Right ventricle myocardium inferior (tissue), 1 donor: ENCODE measurements at places on chromosomes 11 and 22. TPM values are rescaled to one million over a fixed set of nuclear protein-coding genes. Genes with fewer than 3 reads are reported as not detected.

PATE2 gene
- total RNA-seq = not detected

GRCh38 chr11:8102965-8103364 lies 22.0 kb downstream of the TUB start:
- DNase-seq = no peak

- no peak for DNase-seq
These were observed 153.9 kb upstream of the LRRC4C start for GRCh38 chr11:41613326-41613725.

OPCML gene
- 0.05 TPM for total RNA-seq

DNA sequence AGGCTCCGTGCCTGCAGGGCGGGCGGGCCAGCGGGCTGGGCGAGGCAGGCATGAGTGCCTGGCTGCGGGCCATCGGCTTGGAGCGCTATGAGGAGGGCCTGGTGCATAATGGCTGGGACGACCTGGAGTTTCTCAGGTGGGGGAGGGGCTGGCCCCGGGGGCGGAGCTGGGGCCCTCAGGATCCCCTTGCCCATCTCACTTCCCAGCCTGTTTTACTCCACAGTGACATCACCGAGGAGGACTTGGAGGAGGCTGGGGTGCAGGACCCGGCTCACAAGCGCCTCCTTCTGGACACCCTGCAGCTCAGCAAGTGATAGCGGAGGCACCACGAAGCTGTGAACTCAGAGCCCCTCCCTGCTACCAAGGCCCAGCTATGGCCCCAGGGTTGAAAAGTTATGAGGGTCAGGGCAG lies 5.9 kb downstream of the PHOX2A start:
- DNase-seq = peak; percentile 69

DNA sequence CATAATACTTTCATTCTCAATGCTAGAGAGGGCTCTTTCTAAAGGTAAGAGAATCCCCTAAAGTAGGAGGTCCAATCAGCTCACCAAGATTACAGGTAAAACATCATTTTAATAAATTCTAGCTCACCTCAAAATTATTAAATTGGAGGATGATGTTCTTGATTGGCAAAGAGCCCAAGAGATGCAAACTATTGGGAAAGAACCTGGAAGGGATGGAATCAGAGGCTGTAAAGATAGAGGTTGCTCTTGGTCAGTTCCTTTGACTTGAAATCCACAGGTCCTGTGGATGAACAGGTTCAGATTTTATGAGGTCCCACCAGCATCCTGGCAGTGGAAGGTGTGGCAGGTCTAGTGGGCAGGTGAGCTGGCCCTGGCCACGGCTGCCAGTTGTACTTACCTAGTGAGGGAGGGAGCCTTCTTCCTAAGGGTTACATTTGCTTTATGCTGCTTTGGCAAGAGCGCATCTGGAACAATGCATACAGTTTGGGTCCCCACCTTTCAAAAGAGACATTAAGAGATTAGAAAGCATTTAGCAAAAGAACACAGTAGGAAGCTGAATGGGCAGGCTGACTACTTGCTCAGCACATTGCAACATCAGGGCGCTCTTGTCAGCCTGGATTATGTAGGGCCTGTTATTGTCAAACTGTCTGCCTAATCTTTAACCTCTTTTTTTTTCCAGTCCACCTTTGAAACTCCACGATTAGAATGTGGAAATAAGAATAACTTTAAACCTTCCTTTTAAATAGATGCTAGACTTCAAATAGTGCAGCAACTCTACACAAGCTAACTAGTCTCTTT lies 97.0 kb downstream of the RDX start:
- no peak for DNase-seq

DNA sequence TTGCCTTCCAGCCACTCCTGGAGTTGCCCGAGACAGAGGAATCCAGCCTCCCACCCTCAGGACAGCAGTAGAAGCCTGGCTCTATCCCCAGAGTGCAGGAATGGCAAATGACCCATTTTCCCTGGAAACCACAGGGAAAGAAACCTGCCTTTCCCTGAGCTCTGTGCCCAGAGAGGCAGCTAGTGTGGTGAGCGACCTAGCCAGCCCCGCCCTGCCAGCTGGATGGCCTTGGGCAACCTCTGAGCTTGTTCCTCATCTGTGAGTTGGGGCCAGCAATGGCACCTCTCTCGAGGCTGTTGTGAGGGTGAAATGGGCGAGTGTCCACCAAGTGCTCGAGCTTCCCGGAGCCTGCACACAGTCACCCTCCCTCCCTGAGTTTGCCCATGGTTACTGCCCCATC lies 3.7 kb downstream of the OMP start:
- DNase-seq = peak; percentile 35

- DNase-seq = no peak
These were observed 83.5 kb upstream of the LUZP2 start for GRCh38 chr11:24413391-24413790.

ENTHD1 gene
- not detected for total RNA-seq

- no peak for DNase-seq
These were observed 8.1 kb upstream of the PANX2 start for GRCh38 chr22:50162391-50162956.

- DNase-seq = no peak
These were observed 14.6 kb downstream of the MMP13 start for GRCh38 chr11:102940714-102941588.

CELSR1 gene
- total RNA-seq = 8.4 TPM

- no peak for DNase-seq
These were observed 147.9 kb downstream of the C11orf91 start for GRCh38 chr11:33552756-33553155.

DNA sequence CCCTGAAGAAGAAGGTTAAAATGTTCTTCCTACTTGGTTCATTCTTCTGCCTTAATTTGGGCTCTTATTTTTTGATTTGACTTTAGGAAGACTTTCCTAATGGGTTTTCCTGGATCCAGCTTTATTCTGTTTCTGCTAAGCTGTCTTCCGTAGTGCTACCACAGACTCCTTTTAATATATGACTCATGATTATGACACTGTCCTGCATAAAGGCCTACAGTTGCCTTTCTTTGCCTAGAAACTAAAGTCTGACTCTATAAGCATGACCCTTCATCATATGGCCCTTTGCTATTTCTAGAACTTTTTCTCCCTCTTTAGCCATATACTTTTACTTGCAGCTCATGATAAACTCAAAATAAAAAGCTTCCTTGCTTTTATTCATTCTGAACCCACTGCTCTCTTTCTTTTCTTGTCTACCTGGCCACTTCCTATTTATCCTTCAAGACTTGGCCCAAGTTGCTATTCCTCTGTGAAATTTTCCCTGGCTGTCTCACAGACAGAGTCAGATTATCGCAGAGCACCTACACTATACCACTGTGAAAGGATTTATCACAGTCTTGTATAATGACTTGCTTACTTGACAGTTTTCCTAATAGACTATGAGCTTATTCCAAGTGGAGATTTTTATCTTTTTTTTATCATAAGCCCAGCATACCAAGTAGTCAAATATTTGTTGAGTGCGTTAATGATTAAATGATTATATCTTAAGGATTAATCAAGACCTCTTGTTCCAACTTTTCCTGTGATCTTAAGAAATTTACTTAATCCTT lies 24.7 kb downstream of the TBCEL start:
- DNase-seq = no peak

CDC45 gene
- total RNA-seq = 0.76 TPM

CCDC188 gene
- 0.32 TPM for total RNA-seq

IFTAP gene
- total RNA-seq = 39.7 TPM

DNA sequence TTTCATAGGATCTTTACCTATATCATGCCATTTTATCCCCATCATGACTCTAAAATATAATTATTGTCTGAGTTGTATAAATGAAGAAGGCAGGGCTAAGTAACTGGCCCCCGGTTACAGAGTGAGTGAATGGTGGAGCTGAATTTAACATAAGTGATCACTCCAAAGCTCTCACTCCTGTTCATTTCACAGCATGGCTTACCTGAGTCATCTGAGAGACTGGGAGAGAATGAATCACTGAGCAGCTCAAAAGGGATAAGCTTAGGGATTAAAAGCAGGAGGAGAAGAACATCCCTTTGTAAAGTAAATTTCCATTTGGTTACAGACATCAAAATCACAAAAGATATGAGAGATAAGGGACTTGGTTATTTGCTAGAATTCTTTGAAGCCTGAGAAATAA lies 294.0 kb upstream of the CTSC start:
- DNase-seq = no peak

DNA sequence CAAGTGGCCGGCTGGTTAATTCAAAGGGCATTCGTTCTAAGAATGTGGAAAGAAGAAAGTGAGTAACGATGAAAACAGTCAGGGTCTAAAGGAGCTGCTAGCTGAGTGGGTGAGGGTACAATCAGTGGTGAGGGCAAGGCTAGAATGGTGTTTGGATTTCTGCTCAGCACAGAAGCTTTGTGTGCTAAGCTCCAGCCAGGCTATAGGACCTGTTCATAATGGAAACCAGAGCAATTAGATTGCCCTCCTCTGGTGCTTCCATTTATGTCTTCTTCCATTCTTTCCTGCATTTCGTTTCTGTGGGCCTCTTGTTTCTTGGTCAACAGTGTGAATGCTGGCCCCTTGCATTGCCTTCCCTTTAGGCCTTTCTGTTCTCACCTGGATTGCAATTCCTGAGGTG lies 572.9 kb upstream of the CHORDC1 start:
- no peak for DNase-seq

GRCh38 chr11:94153320-94153719 lies 24.7 kb downstream of the PANX1 start:
- DNase-seq = no peak
